Fibroblast of upper back skin (primary cell): ENCODE measurements at places on chromosomes 2 and 18.
A peak's percentile ranks its signal among the peaks of the same experiment; 100 is the strongest.

DNA sequence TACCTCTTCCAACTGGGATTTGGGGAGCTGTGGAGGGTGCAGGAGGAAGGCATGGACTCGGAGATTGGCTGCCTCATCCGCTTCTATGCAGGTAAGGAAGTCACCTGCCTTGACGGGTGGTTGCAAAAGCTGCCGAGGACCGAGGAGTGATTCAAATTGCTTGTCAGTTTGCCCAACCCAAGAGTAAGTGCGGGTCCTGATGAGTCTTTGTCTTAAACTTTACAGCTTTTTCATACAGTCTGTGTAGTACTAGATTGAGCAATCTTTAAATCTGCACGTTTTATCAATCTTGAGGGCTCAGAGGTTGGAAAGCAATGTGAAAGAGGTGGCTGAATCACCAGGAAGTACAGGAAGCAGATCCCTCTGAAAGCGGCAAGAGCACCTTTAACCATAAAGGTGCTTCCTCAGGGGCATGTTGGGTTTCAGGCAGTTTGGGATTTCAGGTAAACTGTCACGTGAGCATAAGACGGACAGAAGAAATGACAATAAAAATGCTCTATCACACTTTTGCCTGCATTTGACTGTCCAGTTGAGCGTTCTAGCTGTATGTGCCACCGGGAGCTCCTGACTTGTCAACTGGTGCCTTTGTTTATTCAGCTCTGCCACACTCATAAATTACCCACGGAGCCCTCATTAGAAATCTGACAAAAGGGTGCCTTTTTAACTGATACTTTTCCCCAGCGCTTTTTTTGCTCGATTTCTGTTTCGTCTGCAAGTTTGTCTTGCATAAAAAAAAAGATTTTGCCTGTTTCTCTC lies 2.0 kb downstream of the PHLPP1 start:
- DNase-seq = peak; percentile 67

DNA sequence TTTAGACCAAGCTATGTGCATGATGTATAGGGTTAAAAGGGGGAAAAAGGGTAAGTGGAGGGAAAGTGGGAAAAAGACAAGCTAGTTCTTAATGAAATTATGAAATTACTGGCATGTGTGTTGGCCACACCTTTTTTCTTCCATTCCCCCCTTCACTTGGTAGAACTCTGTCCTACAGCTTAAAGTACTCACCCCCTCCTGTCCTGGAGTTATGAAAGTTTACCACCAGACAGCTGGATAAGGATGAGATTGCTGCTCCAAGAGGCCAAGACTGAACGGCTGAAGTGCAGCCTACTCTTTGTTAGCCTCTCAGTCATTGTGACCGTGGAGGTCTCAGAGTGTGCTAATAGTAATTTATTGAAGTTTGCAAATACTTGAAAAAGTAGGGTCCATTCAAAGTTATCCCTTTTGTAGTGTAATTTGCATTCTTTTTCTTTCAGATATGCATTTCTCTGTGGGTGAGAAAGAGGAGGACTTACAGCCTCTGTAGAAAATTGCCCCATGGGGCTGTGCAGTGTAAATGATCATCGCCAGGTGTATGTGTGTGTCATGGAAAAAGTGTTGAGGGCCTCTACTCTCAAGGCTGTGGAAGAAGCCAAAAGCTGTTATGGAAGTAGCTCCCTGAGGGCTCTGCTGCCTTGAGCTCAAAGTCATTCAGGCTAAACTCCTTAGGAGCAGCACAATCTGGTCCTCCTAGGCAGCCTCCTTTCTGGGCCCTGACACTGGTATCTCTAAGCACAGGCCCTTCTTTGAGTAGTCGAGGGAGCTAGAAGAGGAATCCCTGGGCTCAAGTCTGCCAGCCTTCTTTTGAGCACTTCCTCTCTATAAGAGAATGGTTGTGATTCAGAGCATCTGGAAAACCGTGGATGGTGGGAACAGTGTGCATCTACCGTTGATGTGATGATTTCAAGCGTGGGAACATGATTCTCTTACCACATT lies 46.2 kb downstream of the LHCGR start:
- DNase-seq = no peak

DNA sequence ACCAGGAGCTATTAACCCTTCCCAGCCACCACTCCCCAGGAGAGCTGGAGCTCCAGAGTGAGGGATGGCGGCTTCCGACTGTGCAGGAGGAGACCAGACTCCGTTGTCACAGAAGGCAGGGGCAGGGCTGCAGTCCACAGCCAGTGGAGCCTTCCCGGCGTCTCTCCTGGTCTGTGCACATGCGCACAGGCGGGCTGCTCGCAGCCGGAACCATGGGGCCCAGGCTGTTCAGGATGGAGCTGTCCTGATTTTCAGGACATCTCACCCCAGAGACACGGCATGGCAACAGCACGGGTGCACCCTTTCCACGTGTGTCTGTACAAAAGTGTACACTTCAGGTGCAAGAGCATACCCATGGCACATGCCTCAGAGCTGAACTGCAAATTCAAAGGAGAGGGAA lies 28.9 kb downstream of the EIPR1 start:
- no peak for DNase-seq

- DNase-seq = peak; percentile 10
Measured at GRCh38 chr2:219551441-219552381, 7.9 kb downstream of the TMEM198 start.

DNA sequence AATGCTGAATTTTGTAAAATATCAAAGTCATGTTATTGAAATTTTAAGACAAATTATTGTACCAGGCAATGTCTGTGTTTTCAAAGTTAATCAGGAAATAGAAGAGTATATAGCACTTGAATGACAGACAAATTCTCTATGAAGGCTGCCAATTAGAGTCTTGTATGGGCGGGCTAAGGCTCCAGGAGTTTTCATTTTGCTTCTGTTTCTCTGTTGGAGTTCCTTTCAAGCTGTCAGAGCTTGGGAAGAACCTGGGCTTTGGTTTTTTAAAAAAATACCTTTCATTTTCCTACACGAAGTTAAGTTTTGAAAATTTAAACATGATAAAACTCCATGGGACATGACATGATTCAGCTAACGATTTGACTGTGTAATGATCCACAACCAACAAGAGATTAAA lies 339.0 kb upstream of the KCNH7 start:
- no peak for DNase-seq

DNA sequence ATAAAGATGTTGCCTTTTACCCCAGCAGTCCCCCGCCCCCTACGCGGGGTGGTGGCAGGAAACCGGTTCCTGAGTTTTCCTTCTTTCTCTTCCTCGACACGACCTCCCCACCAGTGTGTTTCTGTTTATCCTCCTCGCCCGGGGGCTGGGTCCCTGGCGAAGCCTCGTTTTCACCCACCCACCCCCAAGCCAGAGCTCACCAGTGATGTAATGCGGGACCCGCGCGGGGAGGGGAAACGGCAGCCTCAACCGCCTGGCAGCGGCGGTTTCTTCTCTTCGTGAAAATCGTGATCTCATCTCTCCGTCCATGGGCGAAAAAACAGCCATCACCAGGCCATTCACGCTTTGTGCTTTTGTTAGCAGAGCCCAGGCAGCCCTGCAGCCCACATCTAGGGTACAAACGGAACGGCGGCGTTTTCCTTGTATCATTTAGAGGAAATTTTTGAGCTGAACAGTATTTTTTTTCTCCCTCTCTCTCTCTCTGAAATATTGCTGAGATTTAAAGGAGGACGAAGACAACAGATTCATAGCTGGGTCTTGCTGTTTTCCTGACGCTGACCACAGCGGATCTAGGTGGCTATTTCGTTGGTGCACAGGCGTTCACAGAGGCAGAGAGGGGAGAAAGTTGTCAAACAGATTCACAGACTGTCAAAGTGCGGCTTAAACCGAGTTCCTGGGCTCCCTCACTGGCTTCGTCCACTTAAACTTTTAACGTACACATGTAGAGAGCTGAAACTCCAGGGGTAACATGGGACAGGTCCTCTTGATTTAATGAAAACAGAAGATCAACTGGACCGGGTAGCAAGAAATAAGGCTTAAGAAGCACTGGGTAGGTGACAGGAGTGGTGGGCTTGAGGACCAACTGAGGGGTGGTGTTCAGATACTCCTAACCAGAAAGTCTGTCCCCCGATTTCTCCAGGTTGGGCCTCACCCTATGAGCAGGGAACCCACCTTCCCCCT lies 21.9 kb upstream of the PAX3 start:
- DNase-seq = peak; percentile 13

DNA sequence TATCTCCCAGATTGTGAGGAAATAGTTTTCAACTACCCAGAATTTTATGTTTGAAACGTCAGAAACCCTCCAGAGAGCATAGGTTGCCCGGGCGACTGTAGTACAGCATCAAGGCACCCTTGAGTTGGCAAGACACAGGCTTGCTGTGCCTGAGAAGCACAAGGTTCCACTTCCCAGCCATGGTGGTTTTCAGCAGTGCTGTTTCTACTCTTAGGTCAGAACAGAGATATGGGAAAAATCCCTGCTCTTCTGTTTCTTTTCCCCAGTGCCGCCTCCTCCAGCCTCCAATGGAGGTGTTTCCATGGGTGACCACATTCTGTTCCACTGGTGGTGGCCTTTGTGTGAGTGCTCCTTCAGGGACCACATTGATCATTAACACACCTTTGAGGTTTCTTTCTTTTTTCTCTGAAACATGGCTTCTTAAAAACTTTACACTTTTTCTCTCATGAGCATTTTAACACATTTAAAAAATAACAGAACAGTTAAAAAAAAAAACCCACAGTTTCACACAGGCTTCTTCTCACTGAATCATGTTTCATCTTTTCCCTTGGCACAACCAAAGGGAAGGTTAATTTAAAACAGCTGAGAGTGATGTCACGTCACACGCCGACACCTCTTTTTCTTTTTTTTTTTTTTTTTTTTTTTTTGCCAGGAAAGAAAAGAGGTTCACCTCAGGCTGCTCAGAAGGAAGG lies 229.3 kb upstream of the HDAC4 start:
- no peak for DNase-seq

DNA sequence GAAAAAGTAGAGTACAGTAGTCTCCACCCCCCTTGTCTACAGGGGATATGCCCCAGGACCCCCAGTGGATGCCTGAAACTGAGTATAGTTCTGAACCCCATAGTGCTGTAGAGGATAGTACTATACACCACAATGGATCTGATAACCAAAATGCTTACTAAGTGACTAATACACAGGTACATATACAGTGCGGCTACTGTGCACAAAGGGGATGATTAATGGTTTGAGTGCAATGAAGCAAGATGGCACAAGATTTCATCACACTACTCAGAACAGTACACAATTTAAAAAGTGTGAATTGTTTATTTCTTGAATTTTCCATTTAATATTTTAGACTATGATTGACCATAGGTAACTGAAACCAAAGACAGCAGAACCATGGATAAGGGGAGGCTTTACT lies 446.9 kb upstream of the NRP2 start:
- DNase-seq = no peak

DNA sequence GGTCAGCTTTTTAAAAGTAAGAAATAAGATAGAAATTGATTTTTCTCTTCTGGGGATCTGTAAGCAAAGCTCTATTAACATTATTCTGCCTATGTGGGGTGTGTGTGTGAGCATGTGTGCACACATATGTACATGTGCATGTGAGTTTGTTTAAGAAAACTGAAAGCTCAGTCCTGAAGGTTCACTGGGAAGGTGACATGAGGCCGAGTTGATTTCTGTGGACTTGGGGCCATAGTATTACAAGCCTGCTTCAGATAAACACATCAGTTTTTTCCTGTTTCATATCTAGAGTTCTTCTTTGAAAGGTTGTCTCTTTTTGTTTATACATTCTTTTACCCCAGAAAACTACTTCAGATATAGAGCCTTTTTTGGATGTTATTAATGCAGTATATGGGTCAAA lies 83.4 kb downstream of the SERPINB8 start:
- no peak for DNase-seq

GRCh38 chr2:28273751-28274150 lies 118.9 kb upstream of the FOSL2 start:
- no peak for DNase-seq

- DNase-seq = peak; percentile 85
Measured at GRCh38 chr2:37871456-37872191, 53.5 kb upstream of the RMDN2 start.

- no peak for DNase-seq
Measured at GRCh38 chr2:116810071-116810470, 1004.4 kb upstream of the DDX18 start.

DNA sequence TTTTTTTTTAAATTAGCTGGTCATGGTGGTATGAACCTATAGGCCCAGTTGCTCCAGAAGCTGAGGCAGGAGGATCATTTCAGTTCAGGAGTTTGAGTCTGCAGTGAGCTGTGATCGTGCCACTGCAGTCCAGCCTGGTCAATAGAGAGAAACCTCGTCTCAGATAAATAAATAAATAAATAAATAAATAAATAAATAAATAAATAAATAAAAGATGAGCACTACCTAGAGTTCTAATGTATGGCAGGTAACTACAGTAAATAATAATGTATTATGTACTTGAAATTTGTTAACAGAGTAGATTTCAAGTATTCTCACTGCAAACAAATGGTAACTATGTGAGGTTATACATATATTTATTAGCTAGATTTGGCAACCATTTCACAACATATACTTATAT lies 697.9 kb upstream of the ID2 start:
- DNase-seq = no peak

- peak; percentile 3 for DNase-seq
Measured at GRCh38 chr2:147331790-147332419, 512.9 kb upstream of the ACVR2A start.

DNA sequence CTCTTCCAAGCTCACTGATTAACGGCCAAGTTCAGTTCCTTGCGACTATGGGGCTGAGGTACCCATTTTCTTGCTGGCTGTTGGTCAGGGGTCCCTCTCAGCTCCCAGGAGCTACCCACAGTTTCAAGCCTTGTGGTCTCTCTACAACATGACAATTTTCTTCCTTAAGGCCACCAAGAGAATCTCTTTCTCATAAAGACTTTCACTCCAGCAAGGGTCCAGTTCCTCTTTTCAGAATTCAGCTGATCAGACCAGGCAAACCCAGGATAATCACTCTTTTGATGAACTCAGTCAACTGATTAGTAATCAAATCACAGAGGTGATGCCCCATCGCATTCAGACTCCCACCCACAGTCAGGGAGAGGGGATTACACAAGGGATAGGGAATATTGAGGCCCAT lies 129.7 kb downstream of the IRS1 start:
- no peak for DNase-seq

DNA sequence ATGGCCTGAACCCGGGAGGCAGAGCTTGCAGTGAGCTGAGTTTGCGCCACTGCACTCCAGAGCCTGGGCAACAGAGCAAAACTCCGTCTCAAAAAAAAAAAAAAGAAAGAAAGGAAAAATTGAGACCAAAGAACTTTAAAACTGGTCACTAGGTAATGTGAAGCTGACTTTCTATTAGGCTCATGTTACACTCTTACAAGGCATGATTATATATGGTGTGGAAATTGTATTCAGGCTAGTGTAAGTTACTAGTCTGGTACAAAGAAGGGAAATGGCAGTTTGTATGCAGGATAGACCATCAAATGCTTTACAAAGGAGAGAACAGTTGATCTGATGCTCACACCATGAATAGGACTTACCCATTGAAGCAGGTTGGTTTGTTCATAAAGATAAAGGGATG lies 35.4 kb upstream of the ARMC9 start:
- DNase-seq = no peak

DNA sequence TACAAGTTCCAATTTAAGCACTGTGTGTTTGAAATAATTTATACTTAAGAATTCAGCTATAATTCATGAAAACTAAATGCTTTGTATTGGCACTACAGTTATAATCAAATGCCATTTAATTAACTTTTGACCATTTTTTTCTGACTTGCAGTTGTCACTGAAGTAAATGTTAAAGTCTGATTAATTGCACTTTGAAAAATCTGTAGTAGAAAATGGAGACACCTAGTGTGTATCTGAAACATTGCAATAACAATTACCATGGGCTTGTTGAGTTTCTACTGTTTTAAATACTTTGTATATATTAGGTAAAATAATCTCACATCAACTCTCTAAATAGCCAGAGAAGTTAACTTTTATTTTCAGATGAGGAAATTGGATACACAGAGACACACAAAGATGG lies 458.6 kb upstream of the FSIP2 start:
- DNase-seq = peak; percentile 23

GRCh38 chr2:62149708-62150107 lies 46.2 kb upstream of the B3GNT2 start:
- DNase-seq = peak; percentile 95
